Urinary bladder (tissue), 4 donors: ENCODE measurements at places on chromosomes 5 and 9.

GRCh38 chr9:36632892-36633291 lies 60.2 kb downstream of the MELK start:
- DNase-seq: no peak

- DNase-seq: no peak
Observed at GRCh38 chr9:128610897-128611296, 45.8 kb downstream of the DYNC2I2 start.

GRCh38 chr5:77492653-77493000 lies 511 bp upstream of the WDR41 start:
- DNase-seq: no peak

- DNase-seq: no peak
Observed at GRCh38 chr9:2745560-2746380, 28.5 kb downstream of the KCNV2 start.

DNA sequence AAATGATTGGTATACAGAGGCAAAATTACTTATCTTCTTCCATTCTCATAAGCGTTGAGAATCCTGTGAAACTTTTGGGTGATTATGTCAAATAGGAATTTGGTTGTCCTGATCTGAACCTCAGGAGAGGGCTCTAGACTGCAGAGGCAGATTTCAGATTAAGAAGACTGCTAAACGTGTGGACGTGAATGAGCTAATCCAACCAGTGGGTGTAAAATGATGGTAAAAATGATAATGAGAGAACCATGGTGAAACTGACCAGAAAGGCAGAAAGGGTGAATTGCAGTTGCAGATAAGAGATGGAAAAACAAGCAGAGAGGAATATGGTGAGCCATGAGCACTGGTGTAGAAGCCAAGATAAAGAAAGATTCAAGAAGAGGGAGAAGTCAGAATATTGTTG lies 1200.2 kb upstream of the CDH6 start:
- no peak for DNase-seq

GRCh38 chr9:105346273-105346672 lies 101.6 kb upstream of the FSD1L start:
- DNase-seq: no peak

GRCh38 chr5:124740991-124741583 lies 5.4 kb downstream of the ZNF608 start:
- no peak for DNase-seq

GRCh38 chr5:55324815-55325418 lies 17.1 kb downstream of the MTREX start:
- DNase-seq: no peak

- DNase-seq: no peak
Observed at GRCh38 chr5:168186289-168187074, 105.0 kb upstream of the WWC1 start.

GRCh38 chr5:167156446-167156845 lies 1135.0 kb upstream of the WWC1 start:
- DNase-seq: no peak

- DNase-seq: no peak
Observed at GRCh38 chr9:26566141-26566540, 326.5 kb downstream of the CAAP1 start.

- DNase-seq: no peak
Observed at GRCh38 chr9:87263291-87263690, 234.4 kb upstream of the DAPK1 start.

DNA sequence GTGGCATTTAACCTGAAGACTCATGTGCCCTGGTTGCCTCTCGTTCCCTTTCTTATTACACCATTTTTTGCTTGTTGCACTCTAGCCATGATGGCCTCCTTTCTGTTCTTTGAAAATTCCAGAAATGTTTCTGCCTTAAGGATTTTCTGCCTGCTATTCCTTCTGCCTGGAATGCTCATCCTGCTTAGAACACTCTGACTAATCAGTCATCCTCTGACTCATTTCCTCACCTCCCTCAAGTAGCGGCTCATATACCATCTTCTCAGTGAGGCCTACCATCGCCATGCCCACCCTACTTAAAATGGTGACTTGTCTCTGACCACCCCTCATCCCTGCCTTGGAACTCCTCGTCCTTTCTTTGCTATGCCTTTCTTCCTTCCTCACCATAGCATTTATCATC lies 68.8 kb downstream of the KIF4B start:
- DNase-seq: no peak

DNA sequence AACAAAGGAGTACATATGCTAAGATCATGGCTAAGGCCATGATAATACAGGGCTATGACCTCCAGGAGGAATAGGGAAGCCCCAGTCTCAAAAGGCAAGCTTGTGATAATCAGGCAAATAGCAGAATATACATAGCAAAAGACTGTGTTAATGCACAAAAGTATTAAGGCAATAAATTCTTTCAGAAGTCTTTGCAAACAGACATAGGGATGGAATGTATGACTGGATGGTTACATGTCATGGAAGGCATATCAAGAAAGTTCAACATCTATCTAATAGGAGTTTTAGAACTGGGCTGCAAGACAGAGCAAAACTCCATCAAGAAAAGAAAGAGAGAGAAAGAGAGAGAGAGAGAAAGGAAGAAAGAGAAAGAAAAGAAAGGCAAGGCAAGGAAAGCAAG lies 264.5 kb upstream of the CDH6 start:
- DNase-seq: no peak

DNA sequence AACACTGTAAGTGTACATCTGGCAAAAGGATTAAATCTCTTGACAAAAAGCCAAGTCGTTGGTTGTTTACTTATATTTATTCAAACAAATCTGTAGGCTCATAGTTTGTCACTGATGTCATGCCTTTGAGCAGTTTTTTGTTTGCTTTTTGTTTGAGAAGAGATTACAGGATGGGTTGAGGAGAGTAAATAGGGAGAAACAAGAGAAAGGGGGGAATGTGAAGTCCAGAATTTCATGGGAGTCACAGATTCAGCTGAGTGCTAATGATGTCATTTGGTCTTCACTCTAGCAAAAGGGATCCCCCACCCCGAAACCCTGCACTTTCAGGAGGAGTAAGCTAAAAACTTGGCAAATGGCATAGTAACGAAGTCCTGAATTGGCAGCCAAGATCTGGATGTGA lies 337.4 kb downstream of the GLIS3 start:
- no peak for DNase-seq

GRCh38 chr5:39586185-39586584 lies 161.4 kb upstream of the DAB2 start:
- DNase-seq: no peak

DNA sequence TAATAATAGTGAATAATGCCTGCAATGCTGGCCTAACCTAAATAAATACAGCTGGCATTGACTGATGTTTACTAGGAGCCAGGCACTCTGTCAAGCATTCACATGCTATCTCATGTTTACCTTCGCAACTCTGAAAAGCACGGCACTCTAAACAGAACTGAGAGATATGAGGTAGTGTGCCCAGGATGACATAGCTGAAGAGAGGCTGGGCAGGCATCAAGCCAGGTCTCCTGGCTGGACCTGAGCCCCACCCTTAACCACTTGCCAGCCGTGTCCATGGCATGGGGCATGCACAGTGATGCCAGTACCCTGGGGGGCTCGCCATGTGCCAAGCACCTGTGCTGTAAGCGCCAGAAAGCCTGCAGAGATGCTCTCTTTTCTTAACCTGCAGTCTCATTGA lies 119.4 kb upstream of the MVB12B start:
- no peak for DNase-seq

GRCh38 chr5:52786949-52787599 lies 642 bp upstream of the ITGA1 start:
- no peak for DNase-seq

GRCh38 chr9:116165912-116166311 lies 12.3 kb downstream of the PAPPA start:
- no peak for DNase-seq

GRCh38 chr5:36701085-36701698 lies 94.8 kb downstream of the SLC1A3 start:
- no peak for DNase-seq

DNA sequence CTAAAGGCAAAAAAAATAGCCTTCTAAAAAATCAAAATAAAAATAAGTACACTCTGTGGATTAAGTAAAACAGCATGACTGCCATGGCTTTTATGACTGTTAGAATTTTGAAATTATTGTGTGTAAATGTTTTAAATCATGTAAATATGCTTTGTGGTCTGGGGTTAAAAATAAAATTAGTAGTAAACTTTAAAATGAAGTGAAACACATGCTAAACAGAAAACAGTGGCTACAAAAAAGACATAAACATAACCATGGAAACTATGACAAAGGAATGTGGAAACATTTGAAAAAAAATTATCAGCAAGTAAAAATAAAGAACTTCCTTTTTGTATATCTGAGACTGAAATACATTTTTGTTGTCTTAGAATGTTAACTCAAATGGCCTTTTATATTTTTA lies 134.5 kb upstream of the SPEF2 start:
- DNase-seq: no peak

DNA sequence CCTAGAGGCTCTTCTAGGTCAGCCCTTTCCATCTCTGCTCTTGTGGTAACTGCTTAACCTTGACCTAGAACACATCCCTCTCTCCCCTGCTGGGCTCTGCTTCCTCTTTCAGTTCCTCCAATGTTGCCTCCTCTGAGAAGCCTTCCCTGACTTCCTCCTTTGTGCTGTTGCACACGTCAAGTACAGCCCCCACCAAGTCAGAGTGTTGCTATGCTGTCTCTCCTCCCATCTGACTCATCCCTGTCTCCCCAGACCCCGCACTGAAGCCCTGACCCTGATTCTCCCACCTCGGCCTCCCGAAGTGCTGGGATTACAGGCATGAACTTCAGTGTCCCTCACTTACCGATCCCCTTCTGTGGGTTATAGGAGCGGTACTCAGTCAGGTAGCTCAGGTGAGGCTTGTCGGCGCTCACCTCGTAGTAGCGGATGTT lies 10.4 kb upstream of the TRIM14 start:
- DNase-seq: no peak

DNA sequence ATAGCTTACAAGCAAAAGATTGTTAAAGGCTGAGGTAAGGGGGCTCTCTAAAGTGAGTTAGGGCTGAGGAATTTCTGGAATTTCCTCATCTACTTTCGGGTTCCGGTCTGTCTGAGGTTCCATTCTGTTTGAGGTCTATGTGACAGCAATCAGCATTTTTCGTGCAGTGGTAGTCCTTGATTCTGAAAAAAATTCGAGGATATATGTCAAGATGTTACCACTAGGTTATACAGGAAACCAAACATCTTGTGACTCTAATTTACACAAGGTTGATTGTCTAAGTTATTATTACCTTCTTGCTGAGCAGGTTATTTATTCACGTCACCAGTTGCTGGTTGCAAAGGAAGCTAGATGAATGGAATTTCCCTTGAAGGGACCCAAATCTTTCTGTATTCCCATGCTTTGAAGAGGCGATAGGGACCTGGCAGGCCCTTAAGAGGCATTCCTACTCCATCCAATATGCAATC lies 35.2 kb downstream of the RLN2 start:
- no peak for DNase-seq

DNA sequence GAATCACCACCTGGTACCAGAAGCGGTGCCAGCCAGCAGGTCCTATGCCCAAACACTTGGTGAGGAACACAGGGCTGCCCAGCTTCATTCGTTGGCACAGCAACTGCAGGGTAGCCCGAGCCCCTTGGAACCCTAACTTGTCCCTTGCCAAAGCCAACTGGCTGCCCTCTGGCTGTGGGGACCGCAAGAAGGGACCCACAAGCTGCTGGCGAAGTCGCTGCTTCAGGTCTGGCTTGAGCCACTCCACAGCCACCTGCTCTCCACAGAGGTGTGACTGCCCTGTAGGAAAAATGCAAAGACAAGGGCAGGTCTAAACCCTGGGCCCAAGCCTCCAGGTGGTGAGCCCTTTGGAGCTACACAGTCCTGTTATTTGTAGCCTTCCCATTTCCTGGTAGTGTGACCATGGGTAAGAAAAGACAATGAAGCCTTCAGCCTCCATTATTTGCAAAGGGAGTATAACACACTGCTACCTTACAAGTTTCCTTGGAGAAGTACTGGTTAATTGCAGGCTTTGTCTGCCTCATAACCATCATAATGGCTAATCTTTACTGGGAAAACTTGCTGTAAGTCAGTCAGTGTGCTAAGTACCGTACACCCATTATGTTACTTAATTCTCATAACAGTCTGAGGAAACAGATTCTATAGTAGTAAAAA lies 1.8 kb downstream of the DND1 start:
- no peak for DNase-seq

DNA sequence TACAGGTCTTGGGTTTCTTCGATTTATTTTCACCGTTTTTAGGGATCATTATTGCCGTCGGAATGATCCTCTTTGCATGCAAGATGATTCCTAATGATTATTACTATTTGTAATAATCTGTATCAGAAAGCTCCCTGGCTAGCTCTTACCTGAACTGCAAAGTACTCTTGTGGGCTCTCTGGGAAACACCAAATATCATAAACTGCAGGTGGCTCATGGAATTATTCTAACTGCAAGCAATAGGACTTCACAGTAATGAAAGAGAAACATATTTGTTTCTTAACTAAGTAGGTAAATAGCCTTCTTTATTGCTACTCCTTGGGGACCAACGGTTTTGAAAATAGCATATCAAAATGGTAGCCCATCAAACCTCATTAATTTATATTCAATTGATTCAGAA lies 219.4 kb downstream of the NFIB start:
- DNase-seq: no peak

DNA sequence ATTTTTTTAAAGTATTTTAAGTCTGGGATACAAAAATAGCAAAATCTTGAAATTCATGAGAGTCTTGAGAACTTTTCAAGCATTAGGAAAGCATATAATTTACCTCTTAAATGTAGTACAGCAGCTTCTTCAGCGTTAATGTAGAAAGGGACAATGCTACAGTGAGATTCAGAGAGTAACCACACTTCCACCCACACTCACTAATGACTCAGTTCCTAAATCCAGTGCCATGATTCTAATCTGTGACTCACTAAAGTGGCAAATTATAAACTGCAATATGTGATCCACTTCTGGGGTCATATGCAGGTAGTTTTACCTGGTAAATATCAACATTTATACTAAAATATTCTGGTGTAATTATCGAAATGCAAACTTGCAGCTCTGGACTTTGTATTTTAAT lies 434.5 kb upstream of the TUSC1 start:
- no peak for DNase-seq

DNA sequence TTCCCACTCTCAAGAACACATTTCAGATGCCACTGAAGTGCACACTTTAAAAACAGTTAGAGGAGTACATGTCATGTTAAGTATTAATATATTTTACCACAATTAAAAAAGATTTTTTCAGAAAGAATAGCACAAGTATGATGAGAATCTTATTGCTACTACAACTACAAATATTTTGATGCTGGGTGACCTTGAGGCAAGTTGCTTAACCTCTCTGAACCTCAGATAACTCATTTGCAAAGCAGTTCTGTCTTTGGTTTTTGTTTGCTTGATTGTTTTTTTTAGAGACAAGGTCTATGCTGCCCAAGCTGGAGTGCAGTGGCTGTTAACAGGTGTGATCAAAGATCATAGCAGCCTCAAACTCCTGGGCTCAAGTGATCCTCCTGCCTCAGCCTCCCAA lies 13.7 kb upstream of the EBF1 start:
- DNase-seq: no peak

- no peak for DNase-seq
Observed at GRCh38 chr5:95081500-95081960, 203.4 kb downstream of the MCTP1 start.

GRCh38 chr5:56006094-56006493 lies 11.3 kb upstream of the IL6ST start:
- no peak for DNase-seq
